ENCODE measurements at places on chromosomes 6 and 20.

GRCh38 chr6:162727322-162728182 lies at the start of the genes PACRG and PRKN:
TSS of gene PACRG (plus strand) at chr6:162727974.
TSS of gene PRKN (minus strand) at chr6:162727766.
- peak; percentile 100 for DNase-seq

- DNase-seq = no peak
Measured at GRCh38 chr6:116406678-116407345, 36.1 kb downstream of the DSE start.

GRCh38 chr6:134041093-134041492 lies 11.3 kb downstream of the SLC2A12 start:
- DNase-seq = no peak

DNA sequence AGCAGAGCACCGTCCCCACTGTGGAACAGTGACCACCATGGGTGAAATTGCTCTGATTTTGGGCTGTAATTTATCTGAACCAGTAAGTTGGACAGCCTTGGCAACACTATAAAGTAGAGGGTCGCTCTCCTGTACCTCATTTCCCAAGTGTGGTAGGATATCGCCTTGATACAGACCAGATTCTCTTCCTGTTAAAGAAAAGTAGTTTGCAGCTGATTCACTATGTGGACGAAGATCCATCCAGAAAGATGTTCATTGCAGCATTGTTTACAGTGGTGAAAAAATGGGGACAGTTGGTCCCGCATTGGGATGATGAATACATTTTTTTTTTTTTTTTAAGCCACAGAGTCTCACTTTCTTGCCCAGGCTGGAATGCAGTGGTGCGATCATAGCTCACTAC lies 74.3 kb downstream of the SLX4IP start:
- DNase-seq = no peak

All from mesendoderm (in vitro differentiated cells).